Bronchial epithelial cell (primary cell): ENCODE measurements at places on chromosomes 5 and 9. TPM values are rescaled to one million over a fixed set of nuclear protein-coding genes. Genes with fewer than 3 reads are reported as not detected.

CD72 gene
- total RNA-seq, result 0.79 and 0.90 TPM in 2 replicates

PRRX2 gene
- total RNA-seq, result 0.13 TPM in 1 of 2 replicates, not detected in the other

EHMT1 gene
- total RNA-seq, result 45.3 and 45.4 TPM in 2 replicates

F12 gene
- total RNA-seq, result 5.0 and 7.9 TPM in 2 replicates

ZFR gene
- 65.0 and 81.3 TPM in 2 replicates for total RNA-seq

FOXD4 gene
- 0.26 TPM in 2 replicates for total RNA-seq

MARCHF11 gene
- total RNA-seq, result not detected in 2 replicates

UBE2R2 gene
- 14.0 and 17.0 TPM in 2 replicates for total RNA-seq

GAS1 gene
- total RNA-seq, result 1.7 and 2.6 TPM in 2 replicates

NEURL1B gene
- 4.7 and 6.4 TPM in 2 replicates for total RNA-seq

CDH9 gene
- not detected in 2 replicates for total RNA-seq

ZBED3 gene
- 0.53 and 0.90 TPM in 2 replicates for total RNA-seq

LAMC3 gene
- not detected in 2 replicates for total RNA-seq

FBXO38 gene
- total RNA-seq, result 32.9 and 41.0 TPM in 2 replicates

GARIN3 gene
- total RNA-seq, result not detected in 2 replicates

LCN9 gene
- total RNA-seq, result not detected in 2 replicates

PCDHB8 gene
- under 0.01 TPM in 2 replicates for total RNA-seq

TRIM36 gene
- 0.53 and 0.77 TPM in 2 replicates for total RNA-seq

CPLANE1 gene
- 8.2 and 12.8 TPM in 2 replicates for total RNA-seq

ZER1 gene
- total RNA-seq, result 8.7 and 14.2 TPM in 2 replicates

PLAC8L1 gene
- total RNA-seq, result 0.38 and 0.53 TPM in 2 replicates

PCDHGB2 gene
- under 0.01 and 0.26 TPM in 2 replicates for total RNA-seq

CNTNAP3 gene
- 9.1 and 11.6 TPM in 2 replicates for total RNA-seq

RNF145 gene
- 84.2 and 160 TPM in 2 replicates for total RNA-seq

C1QTNF2 gene
- not detected in 2 replicates for total RNA-seq

SLCO6A1 gene
- total RNA-seq, result under 0.01 TPM in 1 of 2 replicates, not detected in the other

RLN1 gene
- 0.26 and 0.64 TPM in 2 replicates for total RNA-seq

APBA1 gene
- total RNA-seq, result under 0.01 and 0.38 TPM in 2 replicates

RICTOR gene
- total RNA-seq, result 23.7 and 35.0 TPM in 2 replicates

ANKRD18A gene
- total RNA-seq, result 1.6 and 3.3 TPM in 2 replicates

CHMP5 gene
- total RNA-seq, result 173 and 182 TPM in 2 replicates

TMEM215 gene
- total RNA-seq, result not detected in 2 replicates

GNPDA1 gene
- total RNA-seq, result 40.1 and 67.1 TPM in 2 replicates

PTGS1 gene
- 0.77 and 1.3 TPM in 2 replicates for total RNA-seq

CCDC152 gene
- under 0.01 and 0.38 TPM in 2 replicates for total RNA-seq

HRCT1 gene
- 0.26 TPM in 1 of 2 replicates, not detected in the other for total RNA-seq

RPL37 gene
- total RNA-seq, result 264 and 2,479 TPM in 2 replicates

CNTLN gene
- 0.79 and 1.7 TPM in 2 replicates for total RNA-seq

PCDHB3 gene
- under 0.01 and 0.13 TPM in 2 replicates for total RNA-seq

PRDM9 gene
- total RNA-seq, result under 0.01 TPM in 1 of 2 replicates, not detected in the other

FOXD1 gene
- total RNA-seq, result 2.3 and 3.4 TPM in 2 replicates
